ENCODE measurements at places on chromosomes 11 and 22. TPM values are rescaled to one million over a fixed set of nuclear protein-coding genes. Genes with fewer than 3 reads are reported as not detected.

- no peak for DNase-seq
- no peaks in the 10 kb centered on the region for H3K36me3 ChIP-seq
- H3K4me3 ChIP-seq = no peak overlapping the region
- H3K27me3 ChIP-seq = peaks cover 27% of the 10 kb centered on the region
Measured at GRCh38 chr11:8201644-8202365, 33.0 kb upstream of the RIC3 start.

GRCh38 chr11:3642071-3642951 is 519 bp upstream of the ART5 start:
- H3K4me1 ChIP-seq = peaks cover 6% of the 10 kb centered on the region
- no peaks in the 10 kb centered on the region for H3K36me3 ChIP-seq
- H3K27ac ChIP-seq = no peak overlapping the region
- DNase-seq = peak; percentile 62
- H3K4me3 ChIP-seq = peak overlapping the region; percentile 9
- H3K27me3 ChIP-seq = peaks cover 41% of the 10 kb centered on the region

DNA sequence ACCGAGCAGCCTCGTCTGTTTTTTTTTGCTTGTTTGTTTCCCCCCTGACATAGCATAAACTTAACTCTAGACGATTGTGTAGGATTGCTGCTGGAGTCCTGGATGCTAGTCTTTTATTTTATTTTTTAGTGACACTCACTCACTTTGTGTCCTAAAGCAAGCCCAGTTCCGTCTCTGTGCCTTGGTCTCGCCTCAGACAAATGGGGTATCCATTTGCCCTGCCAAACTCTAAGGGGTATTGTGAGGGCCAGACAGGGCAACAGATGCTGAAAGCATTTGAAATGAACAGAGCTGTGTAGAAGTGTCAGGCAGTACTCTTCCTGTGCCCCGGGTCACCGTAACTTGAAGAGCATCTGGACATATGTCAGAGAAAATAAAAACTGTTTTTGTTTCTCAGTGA is 34.8 kb upstream of the DKK3 start:
- H3K4me1 ChIP-seq = peaks cover 11% of the 10 kb centered on the region
- no peaks in the 10 kb centered on the region for H3K36me3 ChIP-seq
- DNase-seq = no peak
- peaks cover 17% of the 10 kb centered on the region for H3K27me3 ChIP-seq

GRCh38 chr11:16184588-16184987 is 171.8 kb downstream of the SOX6 start:
- H3K36me3 ChIP-seq = no peaks in the 10 kb centered on the region
- no peak overlapping the region for H3K4me3 ChIP-seq
- no peaks in the 10 kb centered on the region for H3K27me3 ChIP-seq
- no peak for DNase-seq

GRCh38 chr11:46050003-46050461 is 71.2 kb downstream of the PHF21A start:
- H3K36me3 ChIP-seq = peaks cover 5% of the 10 kb centered on the region
- H3K4me3 ChIP-seq = no peak overlapping the region
- peaks cover 4% of the 10 kb centered on the region for H3K4me1 ChIP-seq
- DNase-seq = no peak

- no peaks in the 10 kb centered on the region for H3K27me3 ChIP-seq
- H3K4me1 ChIP-seq = peaks cover 26% of the 10 kb centered on the region
- DNase-seq = no peak
- H3K36me3 ChIP-seq = peaks cover 56% of the 10 kb centered on the region
Measured at GRCh38 chr11:94477624-94478023, 16.0 kb downstream of the MRE11 start.

GRCh38 chr11:73653996-73654395 is 7.6 kb downstream of the PLEKHB1 start:
- no peaks in the 10 kb centered on the region for H3K27me3 ChIP-seq
- H3K27ac ChIP-seq = no peak overlapping the region
- H3K4me1 ChIP-seq = no peaks in the 10 kb centered on the region
- no peak for DNase-seq

- no peak for DNase-seq
- peaks cover 1% of the 10 kb centered on the region for H3K36me3 ChIP-seq
- H3K27ac ChIP-seq = no peak overlapping the region
- H3K4me1 ChIP-seq = peaks cover 26% of the 10 kb centered on the region
Measured at GRCh38 chr22:41201141-41201540, 4.0 kb upstream of the L3MBTL2 start.

- no peak for DNase-seq
- H3K4me1 ChIP-seq = peaks cover 12% of the 10 kb centered on the region
- no peak overlapping the region for H3K27ac ChIP-seq
- H3K4me3 ChIP-seq = no peak overlapping the region
- no peaks in the 10 kb centered on the region for H3K27me3 ChIP-seq
Measured at GRCh38 chr22:21728270-21728669, 7.3 kb downstream of the YPEL1 start.

GRCh38 chr22:48886604-48887393 is 940.9 kb downstream of the BRD1 start:
- no peaks in the 10 kb centered on the region for H3K4me1 ChIP-seq
- H3K27me3 ChIP-seq = no peaks in the 10 kb centered on the region
- DNase-seq = no peak
- no peaks in the 10 kb centered on the region for H3K36me3 ChIP-seq
- no peak overlapping the region for H3K4me3 ChIP-seq
- H3K27ac ChIP-seq = no peak overlapping the region

DNA sequence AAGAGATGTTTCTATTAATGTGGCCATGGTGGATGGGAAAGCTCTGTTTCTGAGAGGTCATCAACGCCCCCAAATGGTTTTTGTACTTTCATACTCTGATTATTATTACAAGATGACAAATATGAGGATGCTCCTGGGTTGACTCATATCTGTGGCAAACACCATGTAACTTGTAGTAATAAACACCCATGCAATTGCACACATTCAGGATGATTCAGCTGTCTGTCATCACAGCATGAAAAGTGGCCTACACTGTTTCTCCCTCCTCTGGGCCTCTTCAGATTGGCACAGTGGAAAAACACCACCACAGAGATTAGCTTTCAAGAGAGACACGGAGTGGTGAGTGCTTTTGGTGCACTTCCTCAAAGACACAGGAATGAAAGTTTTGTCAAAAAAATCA is 85.4 kb downstream of the MTNR1B start:
- no peak overlapping the region for H3K4me3 ChIP-seq
- no peak overlapping the region for H3K27ac ChIP-seq
- peaks cover 3% of the 10 kb centered on the region for H3K4me1 ChIP-seq
- no peaks in the 10 kb centered on the region for H3K27me3 ChIP-seq
- DNase-seq = no peak

GRCh38 chr22:19387575-19387974 is 44.0 kb downstream of the HIRA start:
- H3K4me1 ChIP-seq = no peaks in the 10 kb centered on the region
- no peak overlapping the region for H3K27ac ChIP-seq
- H3K36me3 ChIP-seq = peaks cover 42% of the 10 kb centered on the region
- no peaks in the 10 kb centered on the region for H3K27me3 ChIP-seq
- DNase-seq = no peak

GRCh38 chr11:44911029-44911814 is 39.5 kb downstream of the TP53I11 start:
- H3K27me3 ChIP-seq = peaks cover 6% of the 10 kb centered on the region
- H3K36me3 ChIP-seq = no peaks in the 10 kb centered on the region
- no peak overlapping the region for H3K27ac ChIP-seq
- H3K4me3 ChIP-seq = no peak overlapping the region
- H3K4me1 ChIP-seq = peaks cover 3% of the 10 kb centered on the region

DNA sequence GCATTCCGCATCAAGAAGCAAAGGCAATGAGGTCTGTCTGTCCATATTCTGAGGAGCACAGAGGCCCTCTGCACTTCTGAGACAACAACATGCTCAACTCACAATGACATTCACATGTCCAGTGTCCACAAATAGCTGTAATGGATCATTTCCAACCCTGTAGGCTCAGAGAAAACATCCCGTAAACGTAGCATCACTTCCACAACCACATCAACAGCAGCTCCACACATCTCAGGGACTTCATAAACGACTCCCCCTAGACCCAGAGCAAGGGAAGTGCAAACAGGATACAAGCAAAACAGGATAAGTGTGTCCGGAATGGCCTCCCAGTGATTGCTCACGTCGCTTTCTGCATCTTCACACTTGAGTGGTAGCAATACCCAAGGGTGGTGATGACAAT is 100.2 kb downstream of the SYN3 start:
- no peak for DNase-seq
- H3K27me3 ChIP-seq = no peaks in the 10 kb centered on the region
- no peak overlapping the region for H3K27ac ChIP-seq
- H3K4me3 ChIP-seq = no peak overlapping the region

Gene PIWIL4
- total RNA-seq = 0.75 TPM

Gene CNTF
- 3.4 TPM for total RNA-seq

Gene SCO2
- total RNA-seq = 9.1 TPM

Gene SYT9
- not detected for total RNA-seq

Measured in activated CD8-positive, alpha-beta memory T cell treated with anti-CD3 and anti-CD28 coated beads, Interleukin-2, amount 10 ng/mL, durations not matched to agents 7 days and 5 days (primary cell).